ENCODE measurements at places on chromosomes 3 and 15. TPM values are rescaled to one million over a fixed set of nuclear protein-coding genes. Genes with fewer than 3 reads are reported as not detected.

Gene CBLB
- polyA plus RNA-seq: 3.3 TPM

Gene PLSCR5
- not detected for polyA plus RNA-seq

Gene ALDH1A2
- polyA plus RNA-seq: 0.83 TPM

Gene STRC
- polyA plus RNA-seq: 0.07 TPM

Data from foreskin keratinocyte (primary cell).